ENCODE measurements at places on chromosomes 5 and 9.

DNA sequence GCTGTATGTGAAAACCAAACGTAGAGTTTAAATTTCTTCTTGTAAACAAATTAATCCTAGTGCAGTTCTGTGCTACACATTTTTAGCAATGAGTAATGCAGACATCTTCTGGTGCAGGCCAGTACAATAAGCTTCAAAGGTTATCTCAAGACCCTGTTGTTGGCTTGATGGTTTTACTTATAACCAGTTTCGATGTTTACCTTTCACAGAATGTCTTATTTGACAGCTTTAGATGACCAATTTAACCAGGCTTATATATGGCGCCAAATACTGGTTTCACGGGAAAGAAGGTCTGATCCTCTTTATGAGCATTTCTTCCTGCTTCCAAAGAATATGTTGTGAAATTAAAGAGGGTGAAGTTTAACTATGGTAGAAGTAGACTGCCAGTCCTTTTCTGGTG, 9.9 kb downstream of the ZFAND5 start:
- peak; percentile 5 for DNase-seq

DNA sequence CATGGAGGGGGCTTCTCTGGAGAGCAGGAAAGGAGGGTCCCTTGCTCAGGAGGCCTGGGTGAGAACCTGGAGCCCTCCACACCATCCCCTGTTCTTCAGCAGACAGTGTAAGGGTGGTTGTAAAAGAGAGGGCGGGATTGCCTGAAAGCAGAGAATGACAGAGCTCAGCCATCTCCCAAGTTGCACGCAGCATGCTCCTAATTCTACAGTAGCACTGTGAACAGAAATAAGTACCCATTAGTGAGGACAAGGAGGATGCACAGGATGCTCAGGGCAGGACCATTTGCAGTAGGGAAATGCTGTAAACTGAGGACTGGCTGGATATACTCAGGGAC, 8.4 kb downstream of the CCDC69 start:
- DNase-seq, result no peak

- no peak for DNase-seq
Observed at GRCh38 chr5:55151923-55152842, 7.8 kb upstream of the GPX8 start.

GRCh38 chr5:112320408-112320807, 98.7 kb downstream of the EPB41L4A start:
- DNase-seq, result no peak

GRCh38 chr5:104793031-104793754, 1230.6 kb upstream of the NUDT12 start:
- DNase-seq, result no peak

- DNase-seq, result no peak
Observed at GRCh38 chr5:102986074-102986473, 133.9 kb downstream of the GIN1 start.

- no peak for DNase-seq
Observed at GRCh38 chr9:6224393-6225154, 9.0 kb downstream of the IL33 start.

DNA sequence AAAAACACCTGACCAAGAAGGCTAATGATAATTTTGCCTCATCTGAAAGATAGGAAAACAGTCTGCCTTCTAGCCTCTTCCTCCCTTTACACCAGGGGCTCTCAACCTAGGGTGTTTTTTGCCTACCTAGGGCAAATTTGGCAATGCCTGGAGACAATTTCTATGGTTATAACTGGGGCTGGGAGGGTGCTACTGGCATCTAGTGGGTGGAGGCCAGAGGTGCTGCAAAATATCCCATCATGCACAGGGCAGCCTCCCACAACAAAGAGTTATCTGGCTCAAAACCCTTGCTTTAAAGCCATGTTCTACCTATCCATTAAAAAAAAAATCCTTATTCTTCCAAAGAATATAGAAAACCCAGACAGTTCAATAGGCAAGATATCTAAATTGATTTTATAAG, 45.0 kb upstream of the NR3C1 start:
- no peak for DNase-seq

DNA sequence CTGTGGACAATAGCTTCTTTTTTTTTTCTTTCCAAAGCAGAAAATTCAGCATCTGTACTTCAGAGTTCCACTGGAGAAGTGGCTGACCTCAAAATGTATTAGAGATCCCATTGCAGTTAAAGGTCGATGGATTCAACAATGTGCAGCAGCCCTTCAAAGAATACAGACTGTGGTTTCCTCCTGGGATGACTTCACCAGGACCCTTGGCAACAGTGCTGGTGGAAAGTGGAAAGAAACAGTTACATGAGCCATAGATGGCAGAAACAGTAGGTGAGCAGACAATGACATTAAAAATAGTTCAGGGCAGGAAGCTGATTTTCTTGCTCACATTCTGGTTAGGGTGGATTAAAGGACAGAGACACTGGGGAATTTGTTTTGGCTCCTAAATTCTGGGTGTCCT, 62.4 kb downstream of the SLC28A3 start:
- no peak for DNase-seq

DNA sequence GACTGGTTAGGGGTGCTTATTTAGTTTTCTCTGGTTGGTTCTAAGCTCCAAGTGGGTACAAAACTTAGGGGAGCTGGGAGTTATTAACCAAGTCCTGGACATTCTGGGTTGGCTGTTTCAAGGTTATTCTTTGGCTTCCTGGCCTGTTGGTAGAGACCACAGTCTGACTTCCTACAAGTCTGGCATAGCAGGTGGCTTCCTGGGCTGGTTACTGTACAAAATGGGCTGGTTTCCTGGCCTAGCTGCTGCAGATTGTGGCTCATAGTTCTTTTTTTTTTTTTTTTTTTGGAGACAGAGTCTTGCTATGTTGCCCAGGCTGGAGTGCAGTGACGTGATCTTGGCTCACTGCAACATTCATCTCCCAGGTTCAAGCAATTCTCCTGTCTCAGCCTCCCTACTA, 46.3 kb upstream of the BARHL1 start:
- DNase-seq, result no peak

GRCh38 chr5:131223751-131224386, 40.0 kb upstream of the CDC42SE2 start:
- DNase-seq, result no peak

DNA sequence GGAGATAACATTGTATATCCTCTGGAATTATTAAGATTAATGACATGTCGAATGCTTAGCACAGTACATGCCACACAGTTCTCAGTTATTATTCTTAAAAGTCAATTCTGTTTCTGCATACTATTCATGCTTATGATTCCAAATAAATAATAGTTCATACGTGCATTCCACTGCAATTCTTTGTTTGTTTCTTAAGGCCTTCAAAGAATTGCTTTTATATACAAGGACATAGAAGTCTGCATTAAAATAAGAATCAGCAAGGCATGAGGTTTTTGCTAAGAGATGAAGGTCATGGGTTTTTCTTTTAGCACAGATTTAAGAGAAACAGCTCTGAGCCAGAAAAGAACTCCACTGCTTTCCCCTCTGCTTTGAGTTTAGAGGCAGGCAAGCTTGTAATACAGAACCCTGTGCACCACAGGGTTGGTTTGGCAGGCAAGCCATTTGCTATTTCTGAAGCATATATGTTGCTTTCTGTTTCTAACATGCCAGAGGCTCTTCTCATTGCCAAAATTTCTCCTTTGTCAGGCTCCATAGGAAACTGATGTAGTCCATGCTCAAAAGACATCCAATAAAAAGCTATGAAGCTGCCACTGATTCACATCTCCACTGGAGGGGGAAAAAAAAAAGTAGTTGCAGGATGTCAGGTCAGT, 420.6 kb upstream of the TYRP1 start:
- no peak for DNase-seq

DNA sequence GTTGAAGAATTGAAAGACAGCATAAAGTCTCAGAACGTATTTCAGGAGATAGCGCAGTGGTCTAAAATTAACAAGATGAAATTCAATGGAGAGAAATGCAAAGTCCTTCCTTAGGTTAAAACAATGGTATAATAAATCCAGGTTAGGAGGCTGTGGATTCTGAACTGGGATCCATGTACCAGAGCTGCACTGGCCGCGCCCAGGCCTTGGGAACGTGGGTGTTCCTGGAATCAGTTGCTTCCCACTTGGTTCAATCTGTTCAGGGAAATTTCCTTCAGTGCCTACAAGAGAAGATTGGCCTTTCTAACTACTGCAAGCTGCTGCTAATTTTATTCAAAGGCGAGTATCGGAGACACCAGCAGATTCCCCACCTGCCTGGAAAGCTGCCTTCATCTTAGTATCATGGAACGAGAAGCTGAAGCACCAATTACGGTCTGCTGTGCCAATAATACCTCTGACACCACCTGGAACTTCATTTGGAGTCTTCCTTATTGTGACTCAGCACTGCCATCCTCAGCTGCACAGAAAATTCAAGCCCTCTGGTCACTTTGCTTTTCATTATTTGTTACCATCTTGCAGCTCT, 14.3 kb upstream of the CTNND2 start:
- no peak for DNase-seq

- DNase-seq, result peak; percentile 83
Observed at GRCh38 chr5:132103332-132103951, 29.9 kb downstream of the CSF2 start.

- no peak for DNase-seq
Observed at GRCh38 chr5:142313682-142314081, 11.1 kb downstream of the SPRY4 start.
